ENCODE measurements at places on chromosomes 5 and 9.

- peak overlapping the region; percentile 90 for H3K4me3 ChIP-seq
- H3K27me3 ChIP-seq: no peaks in the 10 kb centered on the region
- DNase-seq: peak; percentile 46
Measured at GRCh38 chr9:14315875-14316601, 2.1 kb upstream of the NFIB start.

GRCh38 chr5:139426203-139426885 is 13.0 kb downstream of the DNAJC18 start:
- no peaks in the 10 kb centered on the region for H3K27me3 ChIP-seq
- H3K4me1 ChIP-seq: no peaks in the 10 kb centered on the region
- peaks cover 4% of the 10 kb centered on the region for H3K36me3 ChIP-seq
- no peak overlapping the region for H3K27ac ChIP-seq
- H3K4me3 ChIP-seq: no peak overlapping the region

DNA sequence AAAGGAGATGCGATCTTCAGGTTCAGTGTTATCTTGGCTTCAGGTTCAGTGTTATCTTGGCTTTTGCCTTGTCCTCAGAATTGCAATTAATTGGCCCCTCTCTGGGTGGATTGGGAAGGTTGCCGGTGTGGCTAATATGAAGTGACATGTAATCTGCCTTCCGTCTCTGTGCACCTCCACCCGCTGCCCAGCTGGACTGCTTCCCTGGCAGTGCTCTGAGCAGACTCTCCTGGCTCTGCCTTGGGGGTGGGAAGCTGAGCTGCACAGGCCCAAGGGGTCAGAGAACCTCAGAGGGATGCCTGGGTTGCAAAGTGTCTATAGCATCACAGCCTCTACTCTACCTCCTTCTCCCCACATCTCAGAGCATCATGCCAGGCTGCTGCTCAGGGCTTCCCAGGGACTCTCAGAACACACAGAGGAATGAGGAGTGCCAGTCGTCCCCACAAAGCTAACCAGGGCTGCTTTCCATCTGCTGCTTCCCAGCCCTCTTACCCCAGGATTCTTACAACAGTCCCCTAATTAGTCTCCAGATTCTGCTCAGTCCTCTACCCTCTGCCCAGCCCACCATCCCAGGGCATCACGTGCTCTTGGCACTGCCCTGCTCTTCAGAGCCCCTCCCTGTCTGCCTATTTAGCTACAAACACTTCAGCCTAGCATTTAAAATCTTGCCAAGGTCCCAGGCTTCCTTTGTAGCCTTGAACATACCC is 54.4 kb upstream of the AFAP1L1 start:
- peak overlapping the region; percentile 75 for H3K27ac ChIP-seq
- H3K4me1 ChIP-seq: peaks cover 59% of the 10 kb centered on the region
- no peaks in the 10 kb centered on the region for H3K27me3 ChIP-seq
- H3K36me3 ChIP-seq: no peaks in the 10 kb centered on the region
- no peak overlapping the region for H3K4me3 ChIP-seq
- DNase-seq: peak; percentile 60

DNA sequence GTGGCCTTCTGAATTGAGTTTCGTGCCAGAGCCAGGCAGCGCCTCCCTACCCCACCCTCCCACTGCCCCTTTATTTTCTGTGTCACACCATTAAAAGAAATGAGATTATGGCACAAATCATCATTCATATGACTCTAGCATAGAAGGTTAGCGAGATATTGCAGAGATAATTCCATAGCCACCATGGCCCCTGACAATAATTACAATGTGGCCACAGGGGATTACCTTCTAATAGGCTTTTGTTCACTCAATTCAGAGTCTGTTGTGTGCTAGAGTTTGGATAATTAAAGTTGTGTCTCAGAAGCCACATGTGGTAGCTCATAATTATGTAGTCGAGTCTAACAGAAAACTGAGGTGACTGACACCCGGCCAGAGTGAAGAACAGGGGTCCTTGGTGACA is 428.1 kb downstream of the ARHGEF28 start:
- H3K4me1 ChIP-seq: peaks cover 4% of the 10 kb centered on the region
- H3K27me3 ChIP-seq: no peaks in the 10 kb centered on the region
- H3K4me3 ChIP-seq: no peak overlapping the region
- no peak overlapping the region for H3K27ac ChIP-seq
- no peak for DNase-seq
- H3K36me3 ChIP-seq: no peaks in the 10 kb centered on the region

- no peak for DNase-seq
- peaks cover 6% of the 10 kb centered on the region for H3K4me1 ChIP-seq
- no peaks in the 10 kb centered on the region for H3K27me3 ChIP-seq
Measured at GRCh38 chr9:89523948-89524347, 26.0 kb upstream of the SEMA4D start.

GRCh38 chr9:98330831-98331230 is 75.4 kb upstream of the TBC1D2 start:
- DNase-seq: no peak
- peaks cover 3% of the 10 kb centered on the region for H3K27me3 ChIP-seq
- H3K4me1 ChIP-seq: no peaks in the 10 kb centered on the region
- no peak overlapping the region for H3K4me3 ChIP-seq
- no peaks in the 10 kb centered on the region for H3K36me3 ChIP-seq
- H3K27ac ChIP-seq: no peak overlapping the region

Data from heart left ventricle (tissue), 16 donors.